ENCODE measurements at places on chromosomes 16 and 17.

DNA sequence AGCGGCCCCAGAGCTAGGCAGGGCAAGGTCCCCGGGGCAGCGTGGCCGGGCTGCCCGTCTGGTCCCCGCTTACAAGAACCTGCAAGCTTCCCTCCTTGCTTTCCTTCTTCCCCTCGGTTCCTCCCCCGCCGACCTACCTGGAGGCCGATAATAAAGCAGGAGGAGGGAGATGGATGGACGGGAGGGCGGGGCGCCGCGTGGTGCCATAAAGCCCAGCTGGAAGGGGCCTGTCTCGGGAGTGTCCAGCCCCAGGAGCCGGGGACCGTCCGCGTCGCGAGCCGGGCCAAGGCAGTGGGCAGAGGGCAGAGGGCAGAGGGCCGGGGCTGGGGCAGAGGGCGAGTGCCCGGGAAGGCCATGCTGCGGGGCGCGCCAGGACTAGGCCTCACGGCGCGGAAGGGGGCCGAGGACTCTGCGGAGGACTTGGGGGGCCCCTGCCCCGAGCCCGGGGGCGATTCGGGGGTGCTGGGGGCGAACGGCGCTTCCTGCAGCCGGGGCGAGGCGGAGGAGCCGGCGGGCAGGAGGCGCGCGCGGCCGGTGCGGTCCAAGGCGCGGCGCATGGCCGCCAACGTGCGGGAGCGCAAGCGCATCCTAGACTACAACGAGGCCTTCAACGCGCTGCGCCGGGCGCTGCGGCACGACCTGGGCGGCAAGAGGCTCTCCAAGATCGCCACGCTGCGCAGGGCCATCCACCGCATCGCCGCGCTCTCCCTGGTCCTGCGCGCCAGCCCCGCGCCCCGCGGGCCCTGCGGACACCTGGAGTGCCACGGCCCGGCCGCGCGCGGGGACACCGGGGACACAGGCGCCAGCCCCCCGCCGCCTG, at the start of gene BHLHA9:
BHLHA9 (plus strand) TSS at position 235 of the 820 bp plus-strand sequence; CDS start at position 355, 120 bp downstream.
- no peak for DNase-seq

DNA sequence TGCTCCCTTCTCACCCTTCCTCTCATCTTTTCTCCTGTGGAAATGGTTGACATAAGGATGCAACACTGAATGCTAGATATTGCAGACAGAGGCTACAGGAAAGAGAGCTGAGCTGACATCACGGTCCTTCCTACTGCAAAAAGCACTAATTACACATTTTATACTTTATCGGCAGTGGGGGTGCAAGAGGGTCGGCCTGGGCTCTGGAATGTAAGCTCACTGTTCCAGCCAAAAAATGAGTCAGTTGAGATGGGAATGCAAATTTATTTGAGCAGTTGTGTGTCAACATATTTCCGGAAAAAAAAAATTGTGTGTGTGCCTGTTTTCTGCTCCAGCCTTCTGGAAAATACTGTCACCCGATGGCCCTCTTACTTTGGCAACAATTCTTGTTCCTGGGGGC, 14.1 kb upstream of the MRTFB start:
- no peak for DNase-seq

DNA sequence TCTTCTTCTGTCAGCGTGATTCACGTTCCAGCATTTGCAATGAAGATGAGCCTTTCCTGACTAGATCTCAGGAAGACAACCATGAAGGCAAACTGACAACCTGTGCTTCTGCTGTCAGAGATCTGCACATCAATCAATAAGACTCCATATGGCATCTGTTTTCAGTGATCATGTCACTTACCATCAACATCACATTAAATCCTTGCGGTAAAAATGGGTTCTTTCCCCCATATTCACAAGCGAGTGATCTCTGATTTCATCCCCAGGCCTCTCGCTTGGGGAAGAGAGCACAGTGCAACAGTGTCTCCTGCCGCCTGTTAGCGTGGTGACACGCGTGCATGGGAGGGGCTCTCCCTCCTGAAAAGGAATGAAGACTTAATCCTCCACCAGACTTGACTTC, 11.1 kb downstream of the NACA2 start:
- no peak for DNase-seq

DNA sequence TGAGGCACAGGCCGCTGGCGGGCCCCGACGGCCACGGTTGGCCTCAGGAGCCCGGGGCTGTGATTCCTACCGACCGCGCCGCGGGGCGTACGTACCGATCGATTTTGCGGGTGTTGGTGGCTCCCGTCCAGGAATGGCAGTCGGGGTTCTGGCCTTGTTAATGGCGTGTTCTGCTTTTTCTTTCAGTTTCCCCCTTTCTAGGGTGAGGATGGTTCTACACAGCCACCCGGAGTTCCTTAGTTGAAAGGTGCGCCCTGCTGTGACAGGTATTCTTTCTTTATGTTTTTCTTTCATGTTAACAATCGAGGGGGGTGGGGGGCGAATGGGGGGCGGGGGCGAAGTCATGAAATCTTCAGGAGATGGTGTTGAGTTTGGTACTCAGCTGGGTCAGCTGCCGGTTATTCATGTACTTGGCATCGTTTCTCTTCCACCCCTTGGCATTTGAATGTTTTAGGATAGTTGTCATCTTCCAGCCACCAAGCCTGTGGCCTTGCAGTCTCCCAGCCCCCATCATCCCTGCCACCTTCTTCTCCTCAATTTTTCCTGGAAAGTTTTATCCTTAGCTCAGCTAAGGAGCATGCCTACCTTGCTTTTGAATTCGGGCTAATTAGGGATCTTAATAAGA, 802 bp downstream of the CYLD start:
- peak; percentile 63 for DNase-seq

GRCh38 chr17:70906808-70907207, 737.5 kb downstream of the KCNJ2 start:
- peak; percentile 7 for DNase-seq

DNA sequence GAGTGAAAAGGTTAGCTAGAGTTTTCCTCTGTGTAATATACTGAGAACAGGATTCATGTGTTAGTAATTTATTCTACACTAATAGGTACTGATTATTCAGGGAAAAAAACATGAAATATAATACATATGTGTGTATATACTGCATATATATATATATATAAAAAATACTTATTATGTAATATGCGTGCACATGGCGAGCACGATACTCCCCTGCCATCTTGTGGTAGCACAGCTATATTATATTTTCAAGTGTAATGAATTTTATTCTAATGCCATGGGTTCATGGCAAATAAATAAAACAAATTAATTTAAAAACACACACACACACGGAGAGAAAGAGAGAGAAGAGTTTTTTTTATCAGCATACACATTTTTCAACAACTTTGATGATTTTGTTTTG, 460.6 kb downstream of the KCNJ2 start:
- no peak for DNase-seq

DNA sequence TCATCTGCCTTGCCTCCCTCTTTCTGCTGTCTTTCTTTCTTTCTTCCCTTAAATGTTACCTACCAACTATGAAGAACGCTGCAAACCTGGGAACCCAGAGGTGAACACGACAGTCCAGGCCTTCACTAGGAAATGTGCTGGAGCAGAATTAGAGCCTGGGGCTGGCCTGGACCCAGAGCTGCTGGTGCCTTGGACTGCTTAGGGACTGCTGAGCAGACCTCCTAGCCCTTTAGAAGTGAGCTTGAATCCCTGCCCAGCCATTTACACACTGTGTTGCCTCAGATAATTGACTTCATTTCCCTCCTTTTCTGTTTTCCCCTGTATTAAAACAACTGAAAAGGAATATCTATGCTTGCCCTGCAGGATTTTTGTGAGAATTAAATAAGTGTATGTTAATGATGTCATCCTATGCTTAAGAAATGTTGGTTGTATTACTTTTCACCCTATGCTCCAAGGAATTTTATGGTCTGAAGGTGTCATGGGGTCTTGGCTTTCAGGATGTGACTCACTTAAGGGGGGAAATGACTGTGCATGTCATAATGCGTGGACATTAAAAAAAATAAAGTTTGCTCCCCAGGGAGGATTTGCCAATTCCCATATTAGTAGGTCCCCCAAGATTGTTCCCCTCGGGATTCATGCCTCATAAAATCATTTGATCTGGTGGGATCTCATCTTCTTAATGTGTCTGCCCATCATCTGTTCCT, 11.5 kb downstream of the CDH13 start:
- no peak for DNase-seq

GRCh38 chr17:50967795-50968194, 101.6 kb upstream of the TOB1 start:
- no peak for DNase-seq

GRCh38 chr16:67677712-67678111, 11.1 kb downstream of the C16orf86 start:
- no peak for DNase-seq

GRCh38 chr17:75036643-75037268, 10.0 kb downstream of the ATP5PD start:
- DNase-seq = peak; percentile 48

DNA sequence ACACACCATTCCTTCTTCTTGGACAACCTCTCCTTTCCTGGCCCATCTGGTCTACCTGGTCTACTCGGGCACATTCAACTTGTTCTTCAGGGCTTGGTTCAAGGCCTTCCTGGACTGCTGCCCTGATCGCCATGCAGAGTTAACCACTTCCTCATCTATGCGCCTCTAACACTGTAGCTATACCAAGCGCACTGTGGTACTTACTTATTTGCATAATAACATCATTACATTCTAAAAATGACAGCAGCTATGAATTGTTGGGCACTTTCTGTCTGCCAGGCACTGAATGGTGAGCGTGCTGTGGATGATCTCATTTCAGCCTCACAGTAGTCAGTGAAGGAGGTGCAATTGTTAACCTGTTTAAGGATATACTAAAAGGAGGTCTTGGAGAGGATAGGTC, 66.9 kb upstream of the SDK2 start:
- DNase-seq = no peak

DNA sequence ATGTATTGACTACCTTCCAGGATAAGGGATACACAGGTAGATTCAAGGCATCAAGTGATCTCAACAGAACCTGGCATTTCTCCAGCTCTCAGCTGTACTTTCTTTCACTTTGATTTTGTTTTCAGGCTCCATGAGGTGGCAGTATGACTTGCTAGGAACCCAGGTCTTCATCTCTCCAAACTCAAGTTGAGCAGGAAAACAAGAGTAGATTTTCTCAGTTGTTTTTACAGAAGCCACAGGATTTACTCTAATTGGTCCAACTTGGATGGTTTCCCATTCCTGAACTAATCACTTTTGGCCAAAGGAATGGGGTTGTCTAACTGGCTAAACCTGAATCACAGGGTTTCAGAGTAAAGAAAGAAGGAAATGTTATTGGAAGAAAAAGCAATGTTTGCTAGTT, 146.6 kb downstream of the TRIM37 start:
- DNase-seq = peak; percentile 22

DNA sequence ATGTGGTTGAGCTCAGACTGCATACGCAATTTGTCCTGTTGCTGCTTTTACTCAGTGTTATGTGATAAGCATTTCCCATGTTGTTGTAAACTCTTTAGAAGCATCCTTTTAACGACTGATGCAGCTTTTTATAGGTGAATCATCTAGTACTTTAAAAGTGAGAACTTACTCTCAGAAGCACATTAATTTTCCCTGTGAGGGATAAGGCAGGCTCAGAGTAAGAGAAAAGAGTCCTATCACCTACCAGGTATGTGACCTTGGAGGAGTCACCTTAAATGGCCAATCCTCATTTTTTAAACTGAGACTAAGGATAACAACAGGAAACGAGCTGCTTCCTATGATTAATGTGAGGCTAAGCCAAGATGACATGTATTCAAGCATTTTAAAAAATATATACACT, 34.4 kb upstream of the GAN start:
- DNase-seq = no peak

DNA sequence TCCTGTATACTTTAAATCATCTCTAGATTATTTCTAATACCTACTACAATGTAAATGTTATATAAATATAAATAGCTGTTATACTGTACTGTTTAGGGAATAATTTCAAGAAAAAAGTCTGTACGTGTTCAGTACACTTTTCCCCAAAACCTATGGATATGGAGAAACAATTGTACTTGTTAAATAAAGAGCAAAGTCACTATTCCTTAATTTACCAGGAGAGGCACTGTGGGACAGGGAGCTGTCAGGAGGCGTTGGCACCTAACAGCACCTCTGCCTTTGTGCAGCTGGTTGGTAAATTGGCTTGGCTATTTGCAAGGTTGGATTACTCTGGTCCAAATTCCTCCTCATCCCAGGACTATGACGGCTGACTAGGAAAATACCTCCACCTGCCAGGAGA, 28.0 kb downstream of the CRHR1 start:
- DNase-seq = no peak

GRCh38 chr16:13554005-13554404, 365.9 kb upstream of the ERCC4 start:
- DNase-seq = no peak

DNA sequence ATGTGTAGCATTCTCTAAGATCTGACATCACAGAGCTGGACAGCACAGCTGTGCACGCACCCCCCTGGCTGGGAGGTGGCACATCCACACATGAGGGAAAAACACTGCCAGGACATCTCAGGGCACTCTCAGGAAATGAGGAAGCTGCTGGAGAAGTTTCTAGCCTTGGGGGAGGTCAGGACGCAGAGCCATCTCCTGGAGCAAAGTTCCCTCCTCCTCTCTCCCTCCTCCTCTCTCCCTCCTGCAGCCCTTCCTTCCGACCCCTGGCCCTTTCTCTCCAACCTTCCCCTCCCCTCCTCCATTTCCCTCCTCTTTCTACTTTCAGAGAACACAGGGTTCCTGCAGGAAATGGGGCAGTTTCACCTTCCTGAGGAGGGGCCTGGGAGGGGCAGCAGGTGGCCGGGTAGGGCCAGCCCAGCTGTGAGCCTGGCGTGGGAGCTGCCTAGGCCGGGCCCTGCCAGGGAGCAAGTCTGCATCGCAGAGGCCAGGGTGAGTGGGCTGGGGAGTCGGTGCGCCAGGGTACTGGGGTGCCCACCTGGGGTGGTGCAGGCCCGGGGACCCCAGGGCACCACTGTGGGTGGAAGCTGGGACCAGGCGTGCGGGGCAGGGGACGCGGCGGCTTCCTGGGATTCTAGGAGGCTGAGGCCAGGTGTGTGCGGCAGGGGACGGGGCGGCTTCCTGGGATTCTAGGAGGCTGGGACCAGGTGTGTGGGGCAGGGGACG, at the start of gene DPEP1:
DPEP1 (plus strand) TSS at position 412 of the 723 bp plus-strand sequence. CDS start 16,769 bp downstream, outside the sequence.
- DNase-seq = no peak

GRCh38 chr16:30741461-30741914, 6.7 kb upstream of the PHKG2 start:
- DNase-seq = no peak
